ENCODE measurements at places on chromosomes 16 and 17.

- DNase-seq = no peak
Observed at GRCh38 chr16:22198547-22199293, 7.4 kb upstream of the EEF2K start.

- DNase-seq = no peak
Observed at GRCh38 chr17:46769531-46770438, 48.7 kb downstream of the WNT3 start.

GRCh38 chr17:67434061-67434525 is 57.0 kb downstream of the PITPNC1 start:
- DNase-seq = peak; percentile 75

- DNase-seq = no peak
Observed at GRCh38 chr17:82343560-82343959, 10.0 kb upstream of the SECTM1 start.

- DNase-seq = peak; percentile 61
Observed at GRCh38 chr16:81451753-81452680, 7.4 kb downstream of the CMIP start.

DNA sequence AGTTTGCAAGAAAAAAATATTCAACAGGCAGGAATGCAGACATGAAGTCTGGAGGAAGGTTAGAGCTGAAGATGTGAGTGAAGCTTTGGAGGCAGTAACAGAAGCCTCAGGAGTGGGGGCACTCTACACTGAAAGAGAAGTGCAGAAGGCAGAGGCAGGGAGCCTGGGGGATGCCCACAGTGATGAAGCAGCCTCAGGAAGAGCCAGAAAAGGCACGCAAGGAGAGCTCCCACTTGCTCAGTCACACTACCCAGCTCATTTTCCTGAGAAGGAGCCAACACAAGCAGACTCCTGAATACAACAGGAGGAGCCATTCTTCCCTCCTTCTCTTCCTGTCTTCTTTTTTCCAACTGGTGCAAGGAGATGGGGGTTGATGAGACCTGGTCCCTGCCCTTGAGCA is 45.1 kb upstream of the DNAH9 start:
- DNase-seq = no peak

- peak; percentile 57 for DNase-seq
Observed at GRCh38 chr17:77455111-77455890, 314.5 kb downstream of the SEC14L1 start.

GRCh38 chr17:65243838-65244625 is 106.9 kb downstream of the RGS9 start:
- peak; percentile 3 for DNase-seq

- DNase-seq = no peak
Observed at GRCh38 chr16:26983426-26983825, 83.3 kb upstream of the C16orf82 start.

DNA sequence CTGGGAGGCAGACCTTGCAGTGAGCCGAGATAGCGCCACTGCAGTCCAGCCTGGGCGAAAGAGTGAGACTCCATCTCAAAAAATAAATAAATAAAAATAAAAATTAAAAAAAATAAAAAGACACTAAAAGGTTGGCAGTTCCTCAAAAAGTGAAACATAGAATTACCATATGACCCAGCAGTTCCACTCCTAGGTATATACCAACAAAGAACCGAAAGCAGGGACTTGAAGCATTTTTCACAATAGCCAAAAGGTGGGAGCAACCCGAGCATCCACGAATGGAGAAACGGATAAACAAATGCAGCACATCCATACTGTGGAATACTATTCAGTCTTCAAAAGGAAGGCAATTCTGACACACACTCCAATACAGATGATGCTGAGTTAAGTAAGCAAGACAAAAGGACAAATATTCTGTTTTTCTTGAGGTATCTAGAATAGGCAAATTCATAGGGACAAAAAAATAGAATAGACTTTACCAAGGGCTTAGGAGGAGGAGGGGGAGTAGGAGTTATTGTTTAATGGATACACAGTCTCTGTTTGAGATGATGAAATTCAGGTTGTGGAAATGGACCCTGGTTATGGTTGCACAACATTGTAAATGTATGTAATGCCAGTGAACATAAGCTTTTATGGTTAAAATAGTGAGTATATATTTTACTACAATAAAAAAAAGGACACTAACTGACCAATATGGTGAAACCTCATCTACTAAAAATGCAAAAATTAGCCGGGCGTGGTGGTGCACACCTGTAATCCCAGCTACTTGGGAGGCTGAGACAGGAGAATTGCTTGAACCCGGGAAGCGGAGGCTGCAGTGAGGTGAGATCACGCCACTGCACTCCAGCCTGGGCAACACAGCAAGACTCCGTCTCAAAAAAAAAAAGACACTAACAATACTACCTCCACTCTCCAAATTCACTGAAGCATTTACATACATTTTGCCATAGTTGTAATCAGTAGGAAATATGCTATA is 27.0 kb upstream of the SLC35B1 start:
- DNase-seq = no peak
